Endothelial cell of umbilical vein (primary cell): ENCODE measurements at places on chromosomes 7 and 10.

- DNase-seq, result peak; percentile 69
Measured at GRCh38 chr10:89644691-89644966, 413 bp downstream of the PANK1 start.

- DNase-seq, result no peak
Measured at GRCh38 chr10:42983591-42983990, 93.3 kb upstream of the RET start.

DNA sequence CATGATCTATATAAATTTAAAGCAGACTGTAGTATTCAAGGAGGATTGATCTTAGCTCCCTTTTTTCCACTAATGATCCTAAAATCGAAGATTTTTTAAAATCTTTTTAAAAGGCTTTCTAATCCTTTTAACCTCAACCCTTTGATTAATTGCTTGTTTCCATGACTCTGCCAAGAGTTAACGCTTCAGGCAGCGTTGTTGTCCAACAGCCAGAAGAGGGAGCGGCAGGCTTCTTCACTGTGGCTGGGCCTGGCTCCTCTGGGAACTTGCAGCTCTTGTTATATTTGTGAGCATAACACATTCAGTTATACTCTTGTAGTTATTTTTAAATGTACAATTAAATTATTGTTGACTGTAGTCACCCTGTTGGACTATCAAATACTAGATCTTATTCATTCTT lies 26.3 kb downstream of the CRCP start:
- DNase-seq, result peak; percentile 64

DNA sequence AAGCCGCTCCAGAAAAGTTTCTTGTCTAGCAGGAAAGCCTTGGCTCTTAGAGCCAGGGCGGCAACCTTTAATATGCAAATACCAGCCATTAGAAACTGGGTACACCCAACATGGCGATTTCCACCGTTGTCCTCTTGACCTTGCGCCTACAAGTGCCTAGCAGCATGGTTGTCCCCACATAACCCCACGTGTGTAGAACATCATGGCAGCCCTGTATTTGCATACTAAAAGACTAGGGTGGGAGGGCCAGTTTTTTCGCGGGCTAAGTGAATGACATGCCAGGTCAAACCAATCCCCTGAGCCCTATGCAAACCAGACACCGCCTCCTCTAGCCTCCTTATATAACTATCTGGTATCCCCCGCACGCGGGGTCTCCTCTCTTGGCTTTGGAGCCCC lies 58.4 kb upstream of the FZD8 start:
- DNase-seq, result no peak

- no peak for DNase-seq
Measured at GRCh38 chr10:97475936-97476594, 22.2 kb downstream of the MMS19 start.

- no peak for DNase-seq
Measured at GRCh38 chr10:79420974-79421688, 24.3 kb downstream of the ZCCHC24 start.

GRCh38 chr7:150751702-150752101 lies 14.5 kb downstream of the GIMAP5 start:
- DNase-seq, result no peak

GRCh38 chr7:88398459-88398858 lies 91.8 kb upstream of the STEAP4 start:
- DNase-seq, result no peak

DNA sequence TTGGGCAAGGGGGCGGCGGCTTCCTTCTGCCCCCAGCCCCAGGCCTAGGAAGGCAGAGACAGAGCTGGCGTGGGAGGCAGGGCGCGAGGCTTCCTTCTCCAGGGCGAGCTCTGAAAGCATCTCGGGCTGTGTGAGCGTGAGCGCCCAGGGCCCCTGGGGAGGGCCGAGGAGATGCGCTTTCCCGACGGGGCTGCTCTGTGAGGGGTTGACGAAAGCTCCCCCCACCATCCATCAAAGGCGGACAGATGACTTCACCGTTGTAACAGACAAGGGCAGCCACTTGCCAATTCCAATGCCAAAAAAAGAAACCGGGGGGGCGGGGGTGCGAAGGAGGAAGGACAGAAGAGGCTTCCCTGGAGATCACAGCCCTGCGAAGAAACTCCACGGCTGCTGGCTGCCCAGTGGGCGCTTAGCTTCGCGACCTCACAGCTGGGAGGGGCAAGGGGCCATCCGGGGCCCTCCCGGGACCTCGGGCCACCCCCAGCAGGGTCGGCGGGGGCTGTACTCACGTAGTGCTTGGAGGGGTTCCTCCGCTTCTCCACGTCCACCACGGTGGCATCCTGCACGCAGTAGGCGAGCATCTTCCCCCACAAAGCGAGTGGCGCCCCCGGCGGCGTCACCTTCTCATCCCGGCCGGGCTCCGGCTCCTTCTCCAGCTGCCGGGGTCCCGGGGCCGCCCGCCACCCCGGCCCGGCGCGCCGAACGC lies 537 bp downstream of the SH3PXD2A start:
- peak; percentile 27 for DNase-seq

- DNase-seq, result no peak
Measured at GRCh38 chr7:20408467-20408826, 77.7 kb downstream of the ITGB8 start.

DNA sequence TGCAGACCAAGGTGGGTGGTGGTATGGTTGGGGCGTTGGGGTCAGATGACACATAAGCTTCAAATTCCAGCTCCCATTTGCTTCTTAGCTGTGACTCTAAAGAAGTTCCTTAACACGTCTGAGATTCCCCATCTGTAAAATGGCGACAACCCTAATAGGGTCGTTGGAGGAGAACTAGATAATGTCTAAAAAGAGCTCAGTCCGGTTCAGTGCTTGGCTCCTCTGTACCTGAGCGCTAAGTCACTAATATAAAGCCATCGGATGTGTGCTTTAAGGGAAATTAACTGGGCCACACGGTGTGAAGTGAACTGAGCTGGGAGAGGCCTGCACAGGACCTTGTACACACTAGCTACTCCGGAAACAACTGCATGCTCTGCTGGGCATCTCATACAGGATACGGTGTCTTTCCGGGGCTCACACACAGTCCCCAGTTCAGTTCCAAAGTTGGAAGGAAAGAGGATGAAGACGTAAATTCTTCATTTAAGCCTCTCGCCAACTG lies 476 bp upstream of the ZFYVE27 start:
- no peak for DNase-seq

DNA sequence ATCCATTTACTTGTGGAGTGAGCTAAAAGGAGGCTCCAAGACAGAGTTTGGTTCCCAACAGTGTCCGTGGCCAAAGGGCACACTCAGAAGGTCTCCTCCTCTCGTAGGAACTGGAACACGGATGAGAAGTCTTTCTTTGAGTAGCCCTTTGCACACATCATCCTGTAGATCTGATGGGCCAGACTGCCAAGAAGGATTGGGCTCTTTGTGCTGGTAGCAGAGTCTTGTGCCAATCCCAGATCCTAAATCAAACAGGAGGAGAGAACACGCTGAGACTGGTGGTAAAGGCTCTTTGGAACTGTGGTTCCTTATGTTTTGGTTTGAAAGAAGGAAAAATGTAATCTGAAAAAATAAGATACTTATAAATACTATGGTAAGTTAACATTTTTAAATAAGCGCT lies 136.6 kb downstream of the HIBADH start:
- no peak for DNase-seq

DNA sequence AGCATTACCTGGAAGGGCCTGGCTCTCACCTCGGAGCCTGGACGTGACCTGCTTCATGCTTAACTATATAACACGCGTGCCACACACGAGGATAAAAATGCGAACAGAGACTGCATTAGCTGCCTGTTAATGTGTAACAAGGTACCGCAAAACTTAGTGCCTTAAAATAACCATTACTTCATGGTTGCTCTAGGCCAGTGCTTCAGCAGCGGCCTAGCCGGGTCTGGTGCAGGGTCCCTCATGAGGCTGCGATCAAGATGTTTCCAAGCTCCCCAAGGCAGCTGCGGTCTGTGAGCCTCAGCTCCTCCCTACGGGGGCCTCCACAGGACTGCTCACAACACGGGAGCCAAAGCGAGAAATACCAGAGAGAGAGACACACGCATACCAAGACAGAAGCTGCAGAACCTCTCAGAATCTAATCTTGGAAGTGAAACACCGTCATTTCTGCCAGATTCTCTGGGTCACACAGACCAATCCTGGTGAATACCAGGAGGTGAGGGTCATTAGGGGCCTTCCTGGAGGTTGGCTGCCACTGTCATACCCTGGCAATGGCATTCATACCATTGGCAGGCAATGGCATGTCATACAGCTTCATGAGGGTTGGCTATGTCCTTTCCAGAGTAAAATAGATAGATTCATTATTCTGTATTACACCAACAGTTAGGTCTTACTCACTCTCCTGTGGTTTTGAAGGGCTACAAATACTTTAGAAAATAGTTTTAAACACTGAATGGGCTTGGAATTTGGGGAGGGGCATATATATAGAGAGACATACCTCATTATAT lies 94.5 kb downstream of the HIPK2 start:
- no peak for DNase-seq

DNA sequence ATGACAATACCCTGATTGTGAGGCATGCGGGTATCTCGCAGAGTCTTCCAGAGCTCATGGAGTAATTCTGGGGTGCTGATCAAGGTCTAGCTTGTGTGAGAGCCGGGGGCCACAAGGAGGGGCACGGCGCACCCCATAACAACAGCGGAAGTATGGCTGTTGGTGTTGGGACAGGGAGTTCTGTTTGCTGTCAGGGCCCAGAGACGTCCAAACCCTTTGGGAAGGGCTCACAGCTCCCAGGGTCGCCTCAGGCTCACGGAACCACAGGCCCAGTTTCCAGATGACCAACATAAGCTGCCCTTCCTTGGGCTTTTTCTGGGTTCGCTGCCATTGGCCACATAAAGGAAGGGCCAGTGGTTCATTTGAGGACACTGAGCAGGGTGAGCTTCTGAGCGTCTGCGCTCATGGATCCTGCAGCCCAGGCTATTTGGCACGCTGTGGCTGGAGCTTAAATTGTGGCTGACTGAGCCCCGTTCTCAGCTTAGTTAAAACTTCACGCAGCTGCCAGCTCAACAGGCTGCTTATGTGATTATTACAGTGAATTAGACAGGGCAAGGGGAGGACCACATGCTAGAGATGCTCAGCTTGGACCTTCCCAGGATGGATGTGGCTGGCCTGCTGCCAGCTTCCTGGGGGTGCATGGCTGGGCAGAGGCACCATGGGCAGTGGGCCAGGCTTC lies 92.3 kb downstream of the DNAJB6 start:
- no peak for DNase-seq

DNA sequence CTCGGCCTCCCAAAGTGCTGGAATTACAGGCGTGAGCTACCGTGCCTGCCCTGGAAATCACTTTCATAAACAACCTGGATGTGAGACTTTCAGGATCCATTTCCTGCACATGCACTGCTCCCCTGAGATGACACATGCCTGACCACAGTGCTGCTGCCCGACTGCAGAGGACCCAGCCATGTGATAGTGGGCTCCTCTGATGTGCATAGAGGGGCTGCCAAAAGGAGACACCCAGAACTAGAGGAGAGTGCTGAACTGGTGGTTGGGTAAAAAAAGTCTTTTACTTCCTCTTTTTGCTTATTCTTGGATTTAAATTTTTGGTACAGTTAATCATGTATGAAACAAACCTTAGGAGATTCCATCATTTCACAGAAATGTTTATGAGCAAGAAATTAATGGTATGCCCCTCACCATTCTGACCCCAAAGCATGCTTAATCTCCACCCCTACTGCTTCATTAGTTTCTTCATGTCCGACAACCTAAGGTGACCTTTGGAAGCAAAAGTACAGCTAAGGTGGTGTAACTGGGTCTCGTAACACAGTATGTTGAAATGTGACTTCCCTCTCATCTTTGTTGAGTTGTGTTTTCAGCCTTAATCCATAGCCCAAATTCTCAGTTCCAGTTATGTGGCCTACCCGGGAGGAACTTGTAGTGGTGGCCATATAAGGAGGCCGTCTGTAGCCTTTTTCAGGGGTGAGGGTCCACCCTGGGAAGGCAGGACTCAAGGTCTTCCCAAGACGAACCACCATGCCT lies 111.1 kb downstream of the RNF216 start:
- no peak for DNase-seq
